ENCODE measurements at places on chromosomes 3 and 15.

GRCh38 chr15:74032606-74033561, 38.4 kb downstream of the PML start:
- DNase-seq: no peak

GRCh38 chr3:17231537-17232261, 346.9 kb downstream of the PLCL2 start:
- DNase-seq: no peak

GRCh38 chr15:96882121-96882772, 551.7 kb downstream of the NR2F2 start:
- DNase-seq: no peak

DNA sequence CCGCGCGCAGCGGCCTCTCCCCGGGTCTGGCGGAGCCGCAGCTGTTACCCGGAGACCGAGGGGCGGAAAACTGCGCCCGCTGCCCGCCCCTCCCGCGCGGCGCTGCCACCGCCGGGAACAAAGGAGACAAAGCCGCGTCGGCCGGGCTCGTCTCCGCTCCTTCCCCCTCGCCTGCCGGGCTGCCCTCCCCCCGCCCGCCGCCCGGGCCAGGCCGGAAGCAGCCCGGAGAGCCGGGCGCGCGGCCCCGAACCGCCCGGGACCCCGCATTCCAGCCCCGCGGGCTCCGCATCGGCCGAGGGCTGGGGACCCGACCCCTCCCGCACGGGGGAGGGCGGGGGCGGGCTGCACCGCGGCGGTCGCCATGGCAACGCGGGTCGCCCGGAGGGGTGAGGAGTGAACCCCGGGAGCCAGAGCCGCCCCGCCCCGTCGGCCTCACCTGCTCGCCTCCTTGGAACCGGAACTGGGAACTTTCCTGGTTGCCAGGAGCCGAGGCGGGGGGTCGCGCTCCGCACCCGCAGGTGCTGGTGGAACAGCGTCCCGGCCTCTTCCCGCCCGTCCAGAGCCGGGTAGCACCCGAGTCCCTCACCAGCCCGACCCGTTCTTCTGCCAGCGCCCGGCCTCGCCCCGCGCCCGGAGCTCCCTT, 448 bp downstream of the PLXNB1 start:
- no peak for DNase-seq

Measured in tibial artery (tissue), 4 donors.